ENCODE measurements at places on chromosomes 5 and 9.
A peak's percentile ranks its signal among the peaks of the same experiment; 100 is the strongest.

GRCh38 chr5:152380415-152381123 lies 24.5 kb downstream of the NMUR2 start:
- no peak overlapping the region for H3K27ac ChIP-seq
- H3K36me3 ChIP-seq, result no peaks in the 10 kb centered on the region
- H3K27me3 ChIP-seq, result no peaks in the 10 kb centered on the region
- H3K4me3 ChIP-seq, result no peak overlapping the region
- DNase-seq, result no peak

- DNase-seq, result no peak
- H3K4me3 ChIP-seq, result no peak overlapping the region
- H3K36me3 ChIP-seq, result no peaks in the 10 kb centered on the region
- H3K4me1 ChIP-seq, result no peaks in the 10 kb centered on the region
- H3K27me3 ChIP-seq, result no peaks in the 10 kb centered on the region
- no peak overlapping the region for H3K27ac ChIP-seq
Observed at GRCh38 chr9:110089681-110090370, 118.1 kb downstream of the C9orf152 start.

DNA sequence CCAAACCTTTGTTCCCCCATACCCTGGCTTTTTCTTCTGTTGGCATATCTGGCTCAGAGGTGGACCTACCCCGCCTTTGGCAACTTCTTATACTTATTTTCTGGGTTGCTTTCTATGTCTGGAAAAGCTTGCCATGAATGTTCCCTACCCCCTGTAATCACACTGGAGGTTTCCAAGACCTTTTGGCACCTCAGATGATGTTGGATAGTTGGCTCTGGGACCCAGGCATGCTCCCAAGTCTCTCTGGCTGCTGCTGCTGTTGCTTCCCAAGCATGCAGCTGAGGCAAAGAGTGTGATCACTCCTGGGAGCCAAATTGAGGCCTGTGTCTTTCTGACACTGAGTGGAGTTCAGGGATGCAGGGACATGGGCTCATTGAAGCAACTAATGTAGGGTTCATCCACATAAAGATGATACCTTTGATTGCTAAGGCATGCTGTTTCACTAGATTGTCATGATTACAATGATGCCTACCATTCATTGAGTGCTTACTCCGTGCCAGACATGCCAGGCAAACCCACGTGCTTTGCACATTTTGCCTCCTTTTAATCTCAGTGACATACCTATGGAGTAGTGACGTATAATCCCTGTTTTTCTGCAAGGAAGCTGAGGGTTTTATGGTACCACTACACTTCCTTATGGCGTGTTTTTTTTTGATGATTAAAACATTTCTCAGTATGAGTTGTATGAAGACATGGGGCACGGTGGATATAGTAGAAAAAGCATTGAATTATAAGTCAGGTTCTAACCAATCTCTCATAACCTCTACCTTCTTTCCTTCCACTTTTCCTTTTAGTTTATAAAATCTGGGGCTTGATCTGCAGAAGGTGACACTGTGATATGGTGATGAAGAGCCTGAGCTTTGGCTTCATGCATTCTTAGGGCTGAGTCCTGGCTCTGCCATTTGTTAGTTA lies 73.1 kb downstream of the ARHGAP26 start:
- no peaks in the 10 kb centered on the region for H3K27me3 ChIP-seq
- no peak overlapping the region for H3K27ac ChIP-seq
- no peaks in the 10 kb centered on the region for H3K36me3 ChIP-seq
- H3K4me3 ChIP-seq, result no peak overlapping the region

- H3K27ac ChIP-seq, result no peak overlapping the region
- H3K27me3 ChIP-seq, result no peaks in the 10 kb centered on the region
- no peaks in the 10 kb centered on the region for H3K4me1 ChIP-seq
- no peak overlapping the region for H3K4me3 ChIP-seq
- DNase-seq, result no peak
Observed at GRCh38 chr5:79560771-79561524, 47.0 kb upstream of the HOMER1 start.

- DNase-seq, result no peak
- H3K4me3 ChIP-seq, result no peak overlapping the region
- no peaks in the 10 kb centered on the region for H3K27me3 ChIP-seq
- H3K36me3 ChIP-seq, result no peaks in the 10 kb centered on the region
- H3K27ac ChIP-seq, result no peak overlapping the region
Observed at GRCh38 chr5:37881359-37881758, 41.5 kb upstream of the GDNF start.

DNA sequence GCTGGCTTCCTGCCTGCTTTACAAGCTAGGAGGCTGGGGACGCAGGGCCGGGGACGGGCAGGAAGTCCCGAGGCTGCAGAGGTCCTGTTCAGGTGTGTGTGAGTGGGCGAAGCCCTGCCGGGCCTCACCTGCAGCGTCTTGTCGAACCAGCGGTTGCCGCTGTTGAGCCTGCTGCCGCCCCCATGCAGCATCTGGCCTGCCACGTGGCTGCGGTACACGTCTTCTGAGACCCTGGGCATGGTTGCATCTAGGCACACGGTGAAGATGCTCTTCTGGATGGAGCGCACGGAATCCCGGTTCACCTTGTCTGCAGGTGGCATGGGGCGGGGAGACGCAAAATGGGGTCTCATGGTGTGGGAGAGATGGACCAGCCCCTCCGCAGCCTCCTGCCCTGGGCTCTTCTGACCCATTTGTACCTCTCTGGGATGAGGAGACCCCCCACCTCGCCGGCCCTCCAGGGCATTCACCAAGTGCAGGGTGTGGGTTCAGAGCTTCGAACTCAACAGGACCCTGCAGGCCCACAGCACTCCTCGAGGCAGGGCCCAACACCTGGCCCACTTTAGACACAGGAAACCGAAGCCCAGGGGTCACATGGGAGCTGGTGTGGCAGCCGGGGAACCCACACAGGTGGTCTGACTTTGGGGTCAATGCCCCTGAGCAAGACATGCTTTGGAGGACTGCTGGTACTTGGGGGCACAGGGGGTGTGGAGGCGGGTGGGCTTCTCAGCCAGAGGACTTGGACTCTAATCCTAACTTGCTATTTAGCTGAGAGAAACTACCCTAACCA lies 10.0 kb downstream of the CRAT start:
- H3K4me1 ChIP-seq, result no peaks in the 10 kb centered on the region
- H3K27ac ChIP-seq, result no peak overlapping the region
- no peak for DNase-seq
- H3K4me3 ChIP-seq, result no peak overlapping the region

DNA sequence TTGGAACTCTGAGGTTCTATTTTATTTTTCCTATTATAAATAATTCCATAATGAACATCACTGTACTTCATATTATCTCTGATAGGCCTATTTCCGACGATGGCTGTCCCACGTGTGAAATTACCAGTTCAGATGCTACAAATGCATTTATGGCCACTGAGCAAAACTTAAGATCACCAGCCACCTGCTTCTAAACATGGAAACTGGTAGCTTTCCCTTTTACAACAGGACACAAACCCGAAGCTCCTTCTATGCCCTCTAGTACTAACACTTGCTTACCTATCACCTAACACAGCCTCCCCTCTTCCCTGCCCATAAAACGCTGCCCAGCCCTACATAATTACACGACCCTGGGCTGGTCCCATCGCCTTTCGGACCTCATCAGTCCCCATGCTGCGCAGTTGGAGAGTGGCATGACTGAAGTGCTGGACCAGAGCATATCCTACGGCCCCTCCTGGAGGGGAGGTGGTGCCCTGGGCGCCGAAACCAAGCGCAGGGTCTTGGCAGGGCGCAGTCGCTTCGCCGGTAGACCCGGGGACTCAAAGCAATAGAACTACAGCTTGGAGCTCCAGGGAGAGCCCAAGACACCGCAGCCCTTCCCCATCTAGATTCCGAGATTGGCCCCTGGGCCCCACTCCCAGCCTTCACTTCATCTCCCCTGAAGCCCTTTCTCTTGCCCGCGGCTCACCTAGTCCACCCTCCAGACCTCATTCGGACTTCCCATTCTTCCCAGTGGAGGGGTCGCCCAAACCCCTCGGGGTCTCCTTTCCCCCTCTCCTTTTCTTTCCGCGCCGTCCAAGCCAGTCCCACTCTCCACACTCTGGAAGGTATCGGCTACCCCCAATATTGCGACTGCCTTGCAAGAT lies 1.0 kb upstream of the SAP30L start:
- peak; percentile 49 for DNase-seq
- H3K27me3 ChIP-seq, result no peaks in the 10 kb centered on the region
- peaks cover 6% of the 10 kb centered on the region for H3K36me3 ChIP-seq
- H3K27ac ChIP-seq, result peak overlapping the region; percentile 77
- peaks cover 38% of the 10 kb centered on the region for H3K4me1 ChIP-seq
- peak overlapping the region; percentile 98 for H3K4me3 ChIP-seq

DNA sequence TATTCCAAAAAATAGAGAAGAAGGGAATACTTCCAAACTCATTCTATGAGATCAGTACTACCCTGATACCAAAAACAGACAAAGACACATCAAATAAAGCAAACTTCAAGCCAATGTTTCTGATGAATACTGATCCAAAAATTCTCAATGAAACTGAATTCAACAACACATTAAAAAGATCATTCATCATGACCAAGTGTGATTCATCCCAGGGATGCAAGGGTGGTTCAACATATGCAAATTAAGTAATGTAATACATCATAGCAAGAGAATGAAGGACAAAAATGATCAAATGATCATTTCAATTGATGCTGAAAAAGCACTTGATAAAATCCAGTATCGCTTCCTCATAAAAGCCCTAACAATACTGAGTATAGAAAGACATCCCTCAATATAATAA lies 4.9 kb upstream of the RCL1 start:
- no peak overlapping the region for H3K4me3 ChIP-seq
- no peaks in the 10 kb centered on the region for H3K36me3 ChIP-seq
- DNase-seq, result no peak
- H3K27me3 ChIP-seq, result no peaks in the 10 kb centered on the region
- peaks cover 5% of the 10 kb centered on the region for H3K4me1 ChIP-seq

- H3K27me3 ChIP-seq, result no peaks in the 10 kb centered on the region
- no peak for DNase-seq
- H3K4me3 ChIP-seq, result no peak overlapping the region
- H3K36me3 ChIP-seq, result peaks cover 4% of the 10 kb centered on the region
- no peak overlapping the region for H3K27ac ChIP-seq
Observed at GRCh38 chr5:88262116-88262515, 6.5 kb downstream of the TMEM161B start.

- H3K27ac ChIP-seq, result no peak overlapping the region
- peaks cover 7% of the 10 kb centered on the region for H3K27me3 ChIP-seq
- no peak for DNase-seq
- no peaks in the 10 kb centered on the region for H3K36me3 ChIP-seq
- H3K4me1 ChIP-seq, result no peaks in the 10 kb centered on the region
- H3K4me3 ChIP-seq, result no peak overlapping the region
Observed at GRCh38 chr5:589173-589572, 23.0 kb upstream of the CEP72 start.

DNA sequence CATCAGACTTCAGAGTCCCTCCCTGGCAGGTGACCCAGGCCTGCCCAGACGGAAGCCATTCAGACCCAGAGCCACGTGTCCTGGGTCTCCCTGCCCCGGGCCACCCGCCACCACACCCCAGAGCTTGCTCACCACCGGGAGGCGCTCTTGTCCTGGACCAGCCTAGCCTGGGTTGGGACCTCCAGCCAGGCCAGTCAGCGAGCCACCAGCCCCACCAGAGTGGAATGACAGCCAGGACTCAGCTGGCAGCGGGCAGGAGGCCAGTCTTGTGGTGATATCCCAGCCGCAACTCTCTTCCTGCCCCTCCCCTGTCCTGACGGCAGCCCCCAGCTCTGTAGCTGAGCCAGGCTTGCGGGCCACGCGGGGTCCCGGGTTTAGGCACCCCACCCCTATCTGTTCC lies 1.7 kb upstream of the PTGDS start:
- peaks cover 26% of the 10 kb centered on the region for H3K4me1 ChIP-seq
- no peaks in the 10 kb centered on the region for H3K27me3 ChIP-seq
- no peak overlapping the region for H3K27ac ChIP-seq
- H3K36me3 ChIP-seq, result no peaks in the 10 kb centered on the region

GRCh38 chr5:149046196-149046829 lies 16.5 kb downstream of the SH3TC2 start:
- H3K36me3 ChIP-seq, result no peaks in the 10 kb centered on the region
- H3K27ac ChIP-seq, result no peak overlapping the region
- H3K4me1 ChIP-seq, result no peaks in the 10 kb centered on the region
- no peak for DNase-seq
- H3K4me3 ChIP-seq, result no peak overlapping the region
- no peaks in the 10 kb centered on the region for H3K27me3 ChIP-seq

DNA sequence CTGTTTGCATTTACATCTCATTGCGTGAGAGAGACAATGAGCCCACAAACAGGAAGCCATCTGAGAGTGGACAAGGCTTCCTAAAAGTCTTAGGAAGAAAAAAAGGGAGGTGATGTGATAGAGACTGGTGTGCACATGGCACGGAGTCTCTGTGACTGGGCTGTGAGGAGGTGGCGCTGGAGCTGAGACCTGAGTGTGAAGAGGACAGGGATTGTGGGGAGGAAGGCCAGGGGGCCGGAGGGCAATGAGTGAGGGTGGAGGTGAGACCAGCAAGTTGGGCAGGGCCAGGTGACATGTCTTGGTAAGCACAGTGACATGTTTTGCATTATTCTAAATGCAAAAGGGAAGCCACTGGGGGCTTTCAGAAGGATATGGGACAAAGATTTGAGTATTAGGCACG lies 45.0 kb downstream of the TSPAN17 start:
- H3K27me3 ChIP-seq, result peaks cover 12% of the 10 kb centered on the region
- no peaks in the 10 kb centered on the region for H3K36me3 ChIP-seq
- no peak for DNase-seq
- H3K27ac ChIP-seq, result no peak overlapping the region
- no peak overlapping the region for H3K4me3 ChIP-seq

GRCh38 chr5:91332267-91333045 lies 50.7 kb downstream of the ARRDC3 start:
- no peak overlapping the region for H3K27ac ChIP-seq
- no peaks in the 10 kb centered on the region for H3K4me1 ChIP-seq
- H3K4me3 ChIP-seq, result no peak overlapping the region
- DNase-seq, result no peak
- no peaks in the 10 kb centered on the region for H3K36me3 ChIP-seq

GRCh38 chr5:55104036-55104772 lies 1.8 kb downstream of the GZMA start:
- peak overlapping the region; percentile 20 for H3K27ac ChIP-seq
- peak overlapping the region; percentile 54 for H3K4me3 ChIP-seq
- peaks cover 19% of the 10 kb centered on the region for H3K36me3 ChIP-seq

DNA sequence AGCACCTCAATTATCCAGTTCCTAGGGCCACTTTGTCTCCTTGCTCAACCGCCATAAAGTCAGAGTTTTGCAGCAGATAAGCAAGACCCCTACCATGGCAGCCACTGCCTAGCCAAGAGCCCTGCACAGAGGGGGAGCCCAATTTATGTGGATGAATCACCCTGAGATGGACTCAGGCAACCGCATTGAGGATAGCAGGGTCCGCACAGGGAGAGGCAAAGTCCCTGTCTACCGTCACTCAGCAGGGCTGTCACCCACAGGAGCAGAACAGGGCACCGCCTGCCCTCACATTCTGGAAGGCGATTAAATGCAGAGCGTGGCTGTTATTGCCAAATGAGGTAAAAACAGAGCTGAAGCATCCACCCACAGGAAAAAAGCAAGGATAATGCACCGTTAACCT lies 1.7 kb downstream of the FBP2 start:
- no peaks in the 10 kb centered on the region for H3K27me3 ChIP-seq
- no peak for DNase-seq
- no peak overlapping the region for H3K27ac ChIP-seq
